ENCODE measurements at places on chromosomes 12 and 14.

DNA sequence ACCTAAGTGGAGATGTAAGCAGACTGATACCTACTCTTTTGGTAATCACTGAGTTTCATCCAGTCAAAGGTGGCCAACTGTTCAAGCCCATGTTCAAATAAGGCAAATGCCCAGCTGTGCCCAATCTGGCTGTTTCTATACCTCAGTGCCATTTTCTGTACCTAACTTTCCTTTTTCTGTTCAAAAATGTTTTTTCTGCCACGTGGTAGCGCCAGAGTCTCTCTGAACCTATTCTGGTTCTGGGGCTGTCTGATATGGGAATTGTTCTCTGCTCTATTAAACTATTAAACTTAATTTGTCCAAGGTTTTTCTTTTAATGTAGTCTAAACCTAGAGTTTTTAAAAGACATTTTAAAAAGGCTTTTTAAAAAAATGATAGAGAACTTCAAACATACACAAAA, 391.2 kb downstream of the NOVA1 start:
- no peak for DNase-seq

DNA sequence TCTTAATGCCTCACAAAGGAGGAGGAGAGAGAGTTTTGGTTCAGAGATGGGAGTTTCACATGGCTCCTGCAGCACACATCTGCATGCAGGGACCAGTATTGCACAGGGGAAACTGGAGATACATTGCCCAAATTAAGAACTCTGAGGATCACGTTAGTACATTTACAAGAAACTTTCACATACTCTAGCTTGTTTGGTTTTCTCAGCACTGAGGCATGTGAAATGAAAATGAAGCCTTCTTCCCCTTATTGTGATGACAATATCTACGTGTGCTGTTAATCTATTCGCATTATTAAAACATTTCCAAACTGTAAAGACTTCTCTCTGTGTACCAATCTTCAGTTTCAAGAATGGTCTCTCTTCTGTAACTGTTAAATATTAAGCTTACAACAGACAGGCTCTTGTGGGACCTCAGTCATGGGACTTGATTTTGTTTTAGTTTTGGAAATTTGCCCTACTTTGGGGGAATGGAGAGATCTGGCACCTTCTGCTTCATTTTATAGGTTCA, 124.7 kb downstream of the DAAM1 start:
- no peak for DNase-seq

- no peak for DNase-seq
These were observed 39.8 kb upstream of the EID3 start for GRCh38 chr12:104263580-104264358.

DNA sequence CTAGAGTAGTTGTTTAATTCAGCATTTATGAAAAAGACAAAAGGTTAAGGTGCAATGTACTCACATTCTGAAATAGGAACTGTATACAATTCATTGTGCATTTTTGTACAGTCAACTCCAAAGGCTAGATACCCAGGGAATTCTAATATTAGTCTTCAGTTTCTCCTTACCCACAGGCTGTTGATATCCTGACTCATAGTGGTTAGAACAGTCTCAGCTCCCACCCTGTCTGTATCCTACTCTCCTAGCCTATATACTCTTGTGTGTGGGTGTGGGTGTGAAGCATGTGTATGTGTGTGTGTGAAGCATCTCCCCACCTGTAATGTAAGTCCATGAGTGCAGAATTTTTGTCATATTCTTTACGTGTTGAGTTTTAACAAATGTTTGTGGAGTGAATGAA, 229.5 kb downstream of the NAV3 start:
- no peak for DNase-seq

GRCh38 chr14:105091517-105092170, 26.4 kb upstream of the GPR132 start:
- no peak for DNase-seq

GRCh38 chr12:98770230-98770629, 125.1 kb downstream of the APAF1 start:
- DNase-seq: no peak

DNA sequence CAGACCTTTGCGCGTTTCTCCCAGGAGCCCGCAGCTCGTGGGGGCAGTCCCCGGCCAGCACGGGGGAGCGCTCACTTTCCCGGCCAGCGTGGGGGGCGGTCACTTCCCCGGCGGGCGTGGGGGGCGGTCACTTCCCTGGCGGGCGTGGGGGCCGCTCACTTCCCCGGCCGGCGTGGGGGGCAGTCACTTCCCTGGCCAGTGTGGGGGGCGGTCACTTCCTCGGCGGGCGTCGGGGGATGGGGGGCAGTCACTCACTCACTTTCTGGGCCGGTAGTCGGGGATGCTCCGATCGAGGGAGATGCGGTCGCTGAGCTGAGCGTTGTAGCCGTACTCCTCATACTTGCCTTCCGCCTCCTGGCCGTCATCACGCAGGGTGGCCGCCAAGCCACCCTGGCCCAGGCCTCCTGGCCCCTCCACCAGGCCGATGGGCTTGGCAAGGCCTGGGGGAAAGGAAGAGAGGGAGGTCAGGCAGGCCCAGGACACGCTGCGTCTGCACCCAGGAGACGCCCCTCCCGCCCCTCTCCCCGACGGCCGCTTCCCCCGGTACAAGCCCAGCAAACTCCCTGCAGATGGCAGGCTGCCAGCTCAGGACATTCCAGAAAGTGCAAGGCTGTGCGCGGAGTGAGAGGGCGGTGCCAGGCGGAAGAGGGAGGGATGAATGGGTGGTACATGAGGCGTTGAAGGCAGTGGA, 43.3 kb downstream of the GALNT9 start:
- no peak for DNase-seq

- DNase-seq: peak; percentile 71
These were observed 47.7 kb upstream of the PPP2R5C start for GRCh38 chr14:101713621-101714349.

DNA sequence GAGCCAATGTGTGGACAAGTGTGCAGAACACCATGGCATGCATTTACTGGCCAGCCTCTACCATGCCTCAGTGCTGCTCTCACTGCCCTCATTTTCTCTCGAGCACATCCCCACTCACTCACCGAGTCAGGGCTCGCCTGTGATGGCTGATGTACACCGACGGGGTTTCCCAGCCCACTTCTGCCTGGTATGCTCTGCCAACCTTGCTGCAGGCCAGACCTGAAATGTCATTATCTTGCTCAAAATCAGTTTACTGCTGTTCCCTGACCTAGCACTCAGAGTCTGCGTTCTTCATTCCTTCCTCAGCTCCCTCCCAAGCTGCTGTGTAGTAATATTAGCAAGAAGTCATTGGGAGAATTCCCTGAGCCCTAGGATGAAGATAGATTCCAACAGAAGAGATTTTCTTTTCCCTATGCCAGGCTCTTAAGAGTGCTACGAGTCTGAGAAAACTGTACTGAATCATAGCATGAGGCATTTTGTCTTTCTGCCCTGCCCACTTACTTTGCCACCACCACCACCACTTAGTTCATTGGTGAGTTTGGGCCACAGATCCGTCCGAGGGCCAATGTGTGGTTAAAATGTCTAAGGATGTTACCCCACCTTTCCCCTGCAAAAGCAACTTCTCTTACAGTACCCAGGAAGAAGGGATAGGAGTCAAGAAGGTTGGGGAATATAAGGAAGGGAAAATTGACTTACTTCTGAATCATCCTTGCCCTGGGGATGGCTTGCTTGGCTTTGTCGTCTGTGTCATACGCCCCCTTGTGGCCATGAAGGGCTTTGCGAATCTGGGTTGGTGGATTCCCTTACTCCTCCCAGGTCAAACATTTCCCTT, 51.0 kb downstream of the BMAL2 start:
- DNase-seq: peak; percentile 65

GRCh38 chr12:14892726-14893505, 7.3 kb upstream of the MGP start:
- no peak for DNase-seq

DNA sequence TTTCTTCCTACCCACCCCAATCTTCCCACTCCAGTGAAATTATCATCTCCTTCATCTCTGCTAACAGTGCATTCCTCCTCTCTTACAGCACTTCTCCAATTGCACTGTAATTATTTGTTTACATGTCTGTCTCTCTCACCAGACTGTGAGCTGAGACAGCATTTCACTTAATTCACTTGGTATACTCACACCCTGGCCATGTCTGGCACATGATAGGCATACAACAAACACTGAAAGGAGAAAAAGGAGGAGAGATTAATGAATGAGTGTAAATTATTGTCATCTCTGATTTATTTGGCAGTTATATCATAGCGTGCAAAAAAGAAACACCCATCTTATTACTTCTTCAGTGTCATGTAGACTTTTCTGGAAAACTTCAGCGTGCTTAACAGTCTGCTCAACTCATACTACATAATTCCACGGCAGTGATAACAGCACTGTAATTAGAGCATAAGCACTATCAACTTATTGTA, 452.3 kb downstream of the ADAMTS20 start:
- no peak for DNase-seq

GRCh38 chr12:10395390-10395998, 5.7 kb upstream of the KLRK1 start:
- peak; percentile 74 for DNase-seq

GRCh38 chr14:105989566-105990302, 463.4 kb downstream of the TMEM121 start:
- DNase-seq: peak; percentile 50

GRCh38 chr12:79344855-79345847, 345.6 kb downstream of the PAWR start:
- no peak for DNase-seq

DNA sequence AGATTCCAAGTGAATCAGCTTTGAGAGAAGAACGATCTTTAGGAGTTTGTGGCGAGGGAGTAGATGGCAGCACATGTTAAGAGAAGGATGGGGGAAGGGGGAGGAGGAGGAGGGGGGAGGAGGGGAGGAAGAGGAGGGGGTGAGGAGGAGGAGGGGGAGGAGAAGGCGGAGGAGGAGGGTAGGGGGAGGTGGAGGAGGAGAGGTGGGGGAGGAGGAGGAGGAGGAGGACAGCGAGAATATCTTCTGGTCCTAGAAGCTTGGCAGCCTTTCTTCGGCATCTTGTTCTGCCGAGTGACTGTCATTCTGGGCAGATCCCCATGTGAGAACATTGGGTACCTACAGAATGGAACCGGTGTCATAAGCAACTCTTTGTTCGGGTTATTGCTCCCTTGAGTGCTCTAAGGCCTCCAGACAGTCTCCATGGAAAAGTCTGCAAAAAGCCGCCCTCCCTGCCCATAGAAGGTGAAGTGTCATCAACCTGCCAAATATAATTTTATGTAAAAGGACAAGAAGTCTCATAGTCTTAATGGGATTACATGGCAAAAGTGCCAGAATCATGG, 6.9 kb downstream of the RFC5 start:
- no peak for DNase-seq
